ENCODE measurements at places on chromosomes 1 and 21. TPM values are rescaled to one million over a fixed set of nuclear protein-coding genes. Genes with fewer than 3 reads are reported as not detected.

The BLACAT1 gene
- total RNA-seq: 0.41 TPM

The MRPS15 gene
- total RNA-seq: 15.9 TPM

The IFI44L gene
- total RNA-seq: 7.3 TPM

The LCE1B gene
- not detected for total RNA-seq

The CASQ1 gene
- total RNA-seq: 4.9 TPM

The AQP10 gene
- total RNA-seq: not detected

The RGS8 gene
- total RNA-seq: 39.5 TPM

DNA sequence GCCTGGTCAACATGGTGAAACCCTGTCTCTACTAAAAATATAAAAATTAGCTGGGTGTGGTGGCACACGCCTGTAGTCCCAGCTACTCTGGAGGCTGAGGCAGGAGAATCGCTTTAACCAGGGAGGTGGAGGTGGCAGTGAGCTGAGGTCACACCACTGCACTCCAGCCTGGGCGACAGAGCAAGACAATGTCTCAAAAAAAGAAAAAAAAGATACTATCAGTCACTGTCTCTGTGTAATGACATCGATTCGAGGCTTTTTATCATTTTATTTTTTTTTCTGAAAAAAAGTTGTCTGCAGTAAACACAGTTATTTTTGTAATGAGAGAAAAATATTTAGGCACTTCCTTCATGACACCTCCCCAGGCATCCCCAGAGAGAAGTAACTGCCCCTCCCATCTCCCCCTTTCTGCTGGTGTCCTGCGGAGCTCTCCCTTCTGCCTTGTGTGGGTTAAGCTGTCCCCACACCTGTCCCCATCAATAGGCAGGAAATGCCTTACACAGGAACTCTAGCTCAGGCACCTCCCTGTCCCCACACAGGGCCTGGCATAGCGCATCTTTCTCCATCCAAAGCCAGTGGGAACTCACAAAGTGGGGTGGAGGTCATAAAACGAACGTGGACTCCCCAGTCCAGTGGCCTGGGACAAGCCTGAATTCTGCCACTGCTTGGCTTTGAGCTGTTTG lies 132.0 kb downstream of the SYF2 start:
- no peak for DNase-seq

DNA sequence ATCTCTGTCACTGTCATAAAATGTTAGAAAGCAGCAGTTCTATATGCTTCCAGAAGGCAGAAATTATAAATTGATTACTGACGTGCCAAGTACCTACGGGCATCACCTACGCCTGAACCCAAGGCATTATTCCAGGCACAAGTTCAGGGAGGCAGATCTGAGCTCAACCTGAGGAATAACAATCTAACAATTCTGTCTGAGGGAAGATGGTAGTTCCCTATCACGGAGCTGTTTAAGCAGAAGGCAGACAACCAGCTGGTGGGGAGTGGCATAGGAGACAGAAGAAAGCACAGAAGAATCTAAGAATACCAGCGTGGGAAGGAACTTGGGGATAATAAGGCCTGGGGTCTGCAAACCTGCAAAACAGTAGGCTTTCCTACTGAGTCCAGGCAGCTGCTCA lies 40.4 kb downstream of the SLC9A1 start:
- no peak for DNase-seq

DNA sequence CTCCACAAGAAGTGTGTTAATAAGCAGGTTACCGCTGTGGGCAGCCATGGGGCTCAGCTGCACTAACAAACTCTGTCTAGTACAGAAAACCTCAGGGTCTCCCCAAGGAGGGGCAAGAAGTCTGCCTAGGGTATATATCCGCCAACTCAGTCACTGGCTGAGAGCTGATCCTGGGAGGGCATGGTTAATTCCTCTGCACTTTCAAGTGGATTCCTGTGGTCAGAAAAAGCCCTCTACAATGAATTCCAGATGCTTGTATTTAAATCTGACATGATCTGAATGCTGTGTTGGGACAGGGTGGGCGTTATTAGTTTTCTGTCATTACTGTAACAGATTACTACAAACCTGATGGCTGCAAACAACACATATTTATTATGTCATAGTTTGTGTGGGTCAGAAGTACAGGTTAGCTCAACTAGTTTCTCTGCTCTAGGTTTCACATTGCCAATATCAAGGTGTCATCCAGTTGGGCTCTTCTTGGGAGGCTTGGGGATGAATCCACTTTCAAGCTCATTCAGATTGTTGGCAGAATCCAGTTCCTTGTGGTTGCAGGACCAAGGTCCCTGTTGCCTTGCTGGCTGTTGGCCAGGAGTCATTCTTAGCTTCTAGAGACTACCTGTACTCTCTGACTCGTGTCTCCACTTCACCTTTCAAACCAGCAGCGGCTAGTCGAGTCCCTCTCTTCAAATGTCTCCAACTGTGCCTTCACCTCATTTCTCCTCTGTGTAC lies 8.0 kb upstream of the SELE start:
- DNase-seq: no peak

DNA sequence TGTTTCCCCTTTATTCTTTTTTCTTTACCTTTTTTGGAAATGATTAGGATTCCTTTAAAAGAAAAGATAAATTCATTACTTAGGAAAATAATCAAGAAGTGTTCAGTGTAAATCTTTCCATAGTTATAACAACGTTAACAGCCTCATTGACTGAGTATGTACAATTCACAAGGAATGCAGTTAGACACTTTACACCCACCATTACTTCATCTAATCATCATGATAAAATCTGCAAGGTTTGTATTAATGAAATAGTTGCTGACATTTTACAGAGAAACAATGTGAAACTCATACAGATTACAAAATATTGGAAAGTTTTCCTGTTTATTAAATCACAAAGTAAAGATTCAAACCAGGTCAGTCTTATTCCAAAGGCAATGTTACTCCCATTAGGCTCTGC lies 59.3 kb upstream of the NEGR1 start:
- DNase-seq: no peak

DNA sequence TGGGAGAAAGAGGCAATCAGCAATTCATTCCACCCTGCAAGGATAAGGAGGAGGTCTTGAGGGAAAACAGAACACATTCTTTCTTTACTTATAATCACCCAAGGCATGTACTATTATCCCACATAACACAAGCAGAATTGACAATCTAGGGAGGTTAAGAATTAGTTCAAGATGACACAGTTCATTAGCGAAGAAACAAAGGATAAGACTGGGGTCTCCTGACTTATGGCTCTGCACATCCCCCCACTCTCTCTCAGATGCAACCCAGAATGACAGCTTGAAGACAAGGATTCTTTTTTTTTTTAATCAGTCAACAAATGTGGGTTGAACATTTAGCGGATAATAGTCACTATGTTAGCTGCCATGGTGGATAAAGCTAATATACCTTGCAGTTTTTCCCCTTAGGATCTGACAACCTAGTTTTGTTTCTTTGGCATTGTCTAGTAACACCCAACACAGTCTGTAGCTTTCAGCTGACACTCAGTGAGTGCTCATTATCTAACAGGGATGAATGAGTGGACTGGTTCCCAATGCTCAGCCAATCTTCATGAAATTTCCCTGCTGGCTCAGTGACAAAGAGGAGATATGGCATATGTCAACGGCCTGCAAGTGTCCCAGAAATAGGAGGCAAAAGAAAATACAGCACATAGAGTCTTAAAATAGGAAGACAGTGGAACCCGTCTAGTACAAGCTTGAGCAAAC lies 35.1 kb downstream of the RXRG start:
- no peak for DNase-seq

GRCh38 chr1:228778466-228778865 lies 43.2 kb downstream of the RHOU start:
- DNase-seq: no peak

DNA sequence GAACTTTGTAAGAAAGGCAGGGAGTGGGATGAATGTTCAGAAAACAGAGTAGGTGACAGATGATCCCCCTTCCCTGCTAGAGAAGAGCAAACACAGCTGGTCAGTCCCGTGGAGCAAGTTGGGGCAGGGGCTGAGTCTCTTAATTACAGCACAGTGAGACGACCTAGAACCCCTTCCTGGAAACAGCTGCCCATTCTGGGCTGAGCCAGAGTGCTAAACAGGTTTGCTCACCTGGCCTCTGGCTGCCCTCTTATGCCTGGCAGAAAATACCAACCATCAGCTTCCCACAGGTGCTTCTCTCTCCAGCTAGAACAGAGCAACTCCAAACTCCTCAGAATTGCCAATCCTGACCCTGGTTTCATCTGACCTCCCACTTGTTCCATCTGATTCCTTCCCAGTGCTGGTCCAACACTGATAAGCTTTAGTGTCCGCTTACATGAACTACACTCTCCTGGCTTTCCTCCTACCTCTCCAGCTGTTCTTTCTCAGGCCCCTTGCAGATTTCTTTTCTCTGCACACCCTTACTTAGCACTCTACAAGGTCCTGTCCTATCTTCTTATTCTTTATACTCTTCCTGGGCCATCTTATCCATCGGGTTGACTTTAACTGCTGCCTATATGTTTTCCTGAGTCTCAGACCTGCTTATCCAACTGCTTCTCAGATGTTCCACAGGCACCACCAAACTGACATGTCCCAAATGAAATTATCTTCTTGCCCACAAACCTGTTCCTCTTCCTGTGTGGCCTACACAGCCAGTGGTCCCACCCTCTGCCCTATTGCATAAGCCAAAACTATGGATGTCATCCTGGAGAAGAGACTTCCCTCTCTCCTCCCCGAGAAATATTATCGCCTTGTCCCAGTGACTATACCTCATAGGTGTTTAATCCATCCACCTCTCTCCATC lies 22.6 kb upstream of the COL9A2 start:
- DNase-seq: no peak

DNA sequence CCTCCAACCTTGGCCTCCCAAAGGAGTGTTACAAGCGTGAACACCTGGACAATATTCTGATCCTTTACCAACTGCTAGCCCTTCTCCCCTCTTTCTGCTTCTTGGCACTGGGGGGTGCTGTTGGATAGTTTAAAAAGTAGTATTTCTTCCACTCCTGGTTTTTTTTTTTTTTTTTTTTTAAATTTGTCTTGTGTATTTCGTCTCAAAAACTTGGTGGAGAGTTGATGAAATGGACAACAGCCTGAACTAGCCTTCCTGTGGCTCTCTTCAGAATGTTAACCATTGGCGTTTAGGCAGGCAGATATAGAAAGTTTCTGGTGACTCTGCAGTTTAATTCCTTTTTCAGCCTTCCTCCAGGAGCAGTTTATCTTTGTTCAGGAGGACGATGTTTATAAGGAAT lies 69.7 kb upstream of the USP24 start:
- DNase-seq: peak; percentile 31

- DNase-seq: no peak
These were observed 7.2 kb downstream of the LAD1 start for GRCh38 chr1:201391651-201392511.

DNA sequence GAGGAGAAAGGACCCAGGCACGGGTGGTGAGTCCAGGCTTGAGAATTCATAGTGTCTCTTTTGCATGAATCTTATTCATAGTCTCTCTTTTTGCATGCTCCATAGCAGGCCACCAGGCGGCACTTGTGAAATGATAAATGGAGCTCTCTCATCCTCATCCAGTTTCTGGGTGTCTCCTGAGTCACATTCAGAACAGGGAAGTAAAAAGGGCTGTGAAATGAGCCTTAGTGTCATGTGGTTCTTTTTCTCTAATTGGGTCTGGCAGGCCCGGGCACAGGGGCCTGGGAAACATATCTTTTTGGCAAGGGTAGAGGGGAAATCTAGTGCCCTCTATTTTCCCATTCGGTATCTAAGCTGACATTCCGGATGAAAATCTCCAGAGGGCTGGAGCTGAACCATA lies 19.1 kb upstream of the NCF2 start:
- peak; percentile 35 for DNase-seq

DNA sequence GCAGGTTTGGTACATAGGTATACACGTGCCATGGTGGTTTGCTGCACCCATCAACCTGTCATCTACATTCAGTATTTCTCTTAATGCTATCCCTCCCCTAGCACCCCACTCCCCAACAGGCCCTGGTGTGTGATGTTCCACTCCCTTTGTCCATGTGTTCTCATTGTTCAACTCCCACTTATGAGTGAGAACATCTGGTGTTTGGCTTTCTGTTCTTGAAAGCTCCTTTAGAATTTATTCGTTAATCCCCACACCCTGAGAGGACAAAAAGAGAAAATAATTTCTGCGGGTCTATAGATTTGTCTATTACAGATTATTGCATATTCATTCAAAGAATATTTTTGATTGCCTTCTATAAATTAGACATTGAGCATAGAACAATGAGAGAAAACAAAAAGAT lies 455.5 kb downstream of the PLPP3 start:
- DNase-seq: no peak

DNA sequence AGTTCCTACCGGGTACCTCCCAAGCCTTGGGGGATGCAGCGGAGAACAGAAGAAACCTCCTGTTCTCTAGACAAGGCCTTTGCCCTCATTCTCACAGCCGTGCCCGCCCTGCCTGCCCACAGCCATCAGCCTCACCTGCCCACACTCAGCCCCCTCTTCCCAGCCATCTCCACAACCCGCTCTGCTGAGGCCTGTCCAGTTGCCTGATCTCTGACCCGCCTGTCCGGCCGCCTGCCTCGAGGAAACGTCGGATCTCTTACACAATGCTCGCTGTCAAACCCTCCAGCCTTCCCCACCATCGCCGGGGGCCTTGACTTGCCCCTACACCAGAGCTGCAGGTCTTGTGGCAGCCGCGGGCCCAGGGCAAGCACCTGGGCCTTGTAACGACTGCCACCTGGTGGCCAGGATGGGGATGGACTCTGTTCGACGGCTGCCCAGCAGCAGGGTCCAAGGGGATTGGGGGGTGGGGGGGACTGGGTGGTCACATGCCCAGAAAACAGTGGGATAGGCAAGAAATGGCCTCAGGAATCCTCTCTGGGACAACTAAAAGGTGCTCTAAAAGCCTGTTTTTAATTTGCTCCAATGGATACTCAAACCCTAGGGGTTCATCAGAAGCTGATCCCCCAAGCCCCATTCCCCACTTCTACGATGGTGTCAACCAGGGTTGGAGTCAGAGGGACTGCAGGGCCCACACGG lies 31.0 kb downstream of the SLC45A1 start:
- DNase-seq: peak; percentile 81

DNA sequence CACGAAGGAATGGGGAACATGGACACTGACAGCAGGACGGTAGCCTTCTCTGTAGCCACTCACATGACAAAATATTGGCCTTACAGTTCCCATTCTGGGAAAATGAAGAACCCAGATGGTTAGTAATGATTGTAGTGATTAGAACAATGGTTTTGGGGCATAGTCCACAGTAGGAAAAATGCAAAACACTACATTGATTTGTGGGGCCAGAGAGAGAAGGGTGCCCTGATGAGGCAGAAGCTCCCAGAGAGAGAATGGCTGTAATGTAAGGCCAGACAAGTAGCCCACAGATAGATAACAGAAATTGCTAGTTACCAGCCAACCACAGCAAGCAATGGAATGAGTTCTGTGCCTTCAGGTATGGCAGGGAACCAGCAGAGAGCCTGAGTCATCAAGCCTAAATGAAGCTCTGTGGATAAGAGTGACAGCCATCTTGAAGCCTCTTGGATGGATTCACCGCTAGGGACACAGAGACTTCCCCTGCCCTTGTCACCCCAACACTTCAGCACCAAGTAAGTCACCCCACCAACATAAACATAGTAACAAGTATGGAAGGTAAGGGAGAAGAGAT lies 206.1 kb downstream of the BACH1 start:
- no peak for DNase-seq
